Prostate gland (tissue), 2 donors: ENCODE measurements at places on chromosomes 5 and 9. TPM values are rescaled to one million over a fixed set of nuclear protein-coding genes. Genes with fewer than 3 reads are reported as not detected.

- no peaks in the 10 kb centered on the region for H3K36me3 ChIP-seq
- H3K4me1 ChIP-seq = no peaks in the 10 kb centered on the region
These were observed 137.6 kb upstream of the DAPK1 start for GRCh38 chr9:87359958-87360601.

- H3K36me3 ChIP-seq = no peaks in the 10 kb centered on the region
- H3K27ac ChIP-seq = no peak overlapping the region
- no peak for DNase-seq
- H3K4me3 ChIP-seq = no peak overlapping the region
These were observed 15.0 kb downstream of the HMMR start for GRCh38 chr5:163475411-163475810.

DNA sequence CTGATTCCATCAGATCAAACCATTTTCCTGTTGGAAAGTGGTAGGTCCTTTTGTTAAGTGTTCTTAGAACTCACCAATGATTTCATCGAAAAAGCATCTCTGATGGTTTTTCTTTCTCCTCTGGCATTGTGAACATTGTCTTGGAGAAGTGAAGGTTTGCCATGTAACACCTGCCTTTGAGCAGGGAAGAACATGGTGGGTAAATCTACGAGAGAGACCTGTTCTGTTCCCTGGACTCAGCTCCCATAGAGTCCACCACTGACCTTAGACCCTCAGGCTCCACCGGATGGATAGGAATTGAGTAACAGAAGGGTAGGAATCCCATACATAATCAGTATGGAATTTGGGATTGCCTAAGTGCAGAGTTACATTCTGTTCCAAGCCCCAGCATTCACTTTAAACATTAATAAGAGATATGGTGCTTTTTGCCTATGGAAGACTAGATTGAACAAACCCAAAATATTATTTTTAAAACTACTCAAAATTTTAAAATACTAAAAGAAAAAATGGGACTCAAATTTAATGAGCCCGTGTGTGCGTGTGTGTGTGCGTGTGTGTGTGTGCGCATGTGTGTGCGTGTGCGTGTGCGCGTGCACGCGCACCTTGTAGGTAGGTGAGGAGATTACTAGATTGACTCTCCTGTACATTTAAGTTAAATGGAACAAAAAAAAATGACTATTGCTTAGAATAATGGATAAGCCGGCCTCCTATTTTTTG, 92.0 kb downstream of the C9orf152 start:
- no peak overlapping the region for H3K27ac ChIP-seq
- H3K27me3 ChIP-seq = no peaks in the 10 kb centered on the region
- no peak for DNase-seq
- no peaks in the 10 kb centered on the region for H3K4me1 ChIP-seq

DNA sequence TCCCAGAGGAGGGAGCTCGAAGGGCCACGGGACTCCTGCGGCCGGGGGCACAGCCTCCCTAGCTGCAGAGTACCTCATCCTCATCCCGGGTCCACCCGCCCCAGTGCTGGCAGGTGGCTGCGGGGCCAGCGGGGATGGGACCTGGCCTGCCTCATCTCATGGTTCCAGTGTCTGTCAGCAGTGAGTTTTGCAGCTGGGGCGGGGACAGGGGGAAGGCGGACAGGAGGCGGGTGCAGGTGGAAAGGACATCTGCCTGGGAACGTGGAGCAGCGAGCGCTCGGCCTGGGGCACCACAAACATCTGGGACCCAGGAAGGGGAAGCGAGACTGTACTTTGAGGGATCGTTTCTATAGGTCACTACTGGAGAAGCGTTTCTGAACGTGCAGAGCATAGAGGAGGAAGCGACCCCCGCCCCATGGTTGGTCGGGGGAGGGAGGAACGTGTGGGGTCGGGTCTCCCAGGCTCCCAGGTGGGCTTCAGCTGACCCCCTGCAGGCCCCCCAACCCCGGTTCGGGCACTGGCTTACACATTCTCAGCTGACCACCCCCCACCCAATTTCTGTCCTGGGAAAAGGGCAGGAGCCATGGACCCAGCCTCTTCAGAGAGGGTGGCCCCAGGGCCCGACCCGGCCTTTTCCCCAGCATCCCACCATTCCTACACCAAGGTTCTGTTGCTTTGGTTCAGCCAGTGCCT, 56.5 kb upstream of the NOTCH1 start:
- no peaks in the 10 kb centered on the region for H3K4me1 ChIP-seq
- no peak for DNase-seq
- H3K27me3 ChIP-seq = no peaks in the 10 kb centered on the region

Gene ADAMTS12
- 0.09 TPM for total RNA-seq
